ENCODE measurements at places on chromosomes 1 and 21.
A peak's percentile ranks its signal among the peaks of the same experiment; 100 is the strongest.

GRCh38 chr1:177847843-177848242 is 122.0 kb downstream of the SEC16B start:
- DNase-seq: no peak

DNA sequence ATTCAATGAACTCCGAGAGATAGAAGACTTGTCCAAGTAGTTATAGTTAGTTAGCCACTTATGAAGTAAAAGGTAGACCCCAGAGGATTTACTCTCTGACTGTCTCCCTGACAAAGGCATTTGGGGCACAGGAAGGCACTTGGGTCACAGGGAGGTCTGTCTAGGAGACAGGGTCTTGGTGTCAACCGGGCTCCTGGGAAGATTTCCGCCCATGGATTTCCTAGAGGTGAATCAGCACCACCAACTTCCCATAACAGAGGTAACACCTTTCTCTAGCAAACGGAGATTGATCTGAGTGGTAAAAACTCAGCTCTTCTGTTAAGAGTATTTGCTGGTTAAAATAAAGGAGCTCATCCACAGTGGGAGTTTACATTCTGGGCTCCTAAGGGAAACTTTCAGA is 16.4 kb downstream of the CCN1 start:
- no peak for DNase-seq

GRCh38 chr1:154717528-154717924 is 109.5 kb upstream of the ADAR start:
- no peak for DNase-seq

- no peak for DNase-seq
These were observed 130.1 kb upstream of the ERG start for GRCh38 chr21:38628349-38628748.

DNA sequence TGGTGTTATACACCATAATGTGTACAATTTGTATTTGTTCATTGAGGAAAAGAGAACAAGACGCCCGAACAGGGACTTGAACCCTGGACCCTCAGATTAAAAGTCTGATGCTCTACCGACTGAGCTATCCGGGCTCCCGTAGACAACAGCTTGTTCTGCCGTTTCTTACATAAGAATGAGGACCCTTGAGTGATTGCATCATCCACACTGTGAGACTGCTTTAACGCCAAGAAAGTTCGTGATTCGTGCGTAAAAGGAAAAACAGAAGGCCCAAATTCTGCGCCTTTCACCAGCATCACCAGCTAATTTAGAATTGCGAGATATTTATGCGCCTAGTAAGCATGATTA is 9.3 kb upstream of the MDM4 start:
- DNase-seq: peak; percentile 42

DNA sequence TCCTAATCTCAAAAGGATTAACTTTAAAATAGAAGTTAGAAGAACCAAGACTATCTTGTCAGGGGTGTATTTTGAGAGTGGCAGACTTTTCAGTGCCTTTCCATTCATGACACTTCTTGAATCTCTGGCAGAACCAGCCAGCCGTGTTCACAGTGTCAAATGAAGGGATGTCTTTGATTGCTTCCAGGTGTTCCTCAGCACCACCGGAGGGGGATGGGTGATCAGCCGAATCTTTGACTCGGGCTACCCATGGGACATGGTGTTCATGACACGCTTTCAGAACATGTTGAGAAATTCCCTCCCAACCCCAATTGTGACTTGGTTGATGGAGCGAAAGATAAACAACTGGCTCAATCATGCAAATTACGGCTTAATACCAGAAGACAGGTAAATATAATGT is 32.3 kb downstream of the FMO1 start:
- no peak for DNase-seq

- no peak for DNase-seq
These were observed 4.0 kb downstream of the TRIM11 start for GRCh38 chr1:228402641-228403025.

DNA sequence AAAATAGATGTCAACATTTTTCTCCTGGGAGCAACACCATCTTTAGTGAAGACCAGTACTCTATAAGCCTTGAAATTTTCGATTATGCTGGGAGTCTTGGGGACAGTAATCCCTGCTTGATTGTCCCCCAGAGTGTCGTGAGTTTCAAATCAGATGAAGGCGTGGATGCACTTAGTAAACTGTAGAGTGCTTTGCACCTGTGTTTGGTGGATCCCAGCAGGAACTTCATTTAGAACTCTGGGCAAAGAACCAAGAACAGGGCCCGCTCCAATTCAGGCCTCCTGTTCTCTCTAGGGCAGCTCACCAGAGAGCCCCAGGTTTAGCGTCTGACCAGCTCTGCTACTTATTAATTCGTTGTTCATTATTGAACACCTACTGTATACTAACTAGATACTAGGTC is 1.5 kb downstream of the GPX7 start:
- DNase-seq: no peak

DNA sequence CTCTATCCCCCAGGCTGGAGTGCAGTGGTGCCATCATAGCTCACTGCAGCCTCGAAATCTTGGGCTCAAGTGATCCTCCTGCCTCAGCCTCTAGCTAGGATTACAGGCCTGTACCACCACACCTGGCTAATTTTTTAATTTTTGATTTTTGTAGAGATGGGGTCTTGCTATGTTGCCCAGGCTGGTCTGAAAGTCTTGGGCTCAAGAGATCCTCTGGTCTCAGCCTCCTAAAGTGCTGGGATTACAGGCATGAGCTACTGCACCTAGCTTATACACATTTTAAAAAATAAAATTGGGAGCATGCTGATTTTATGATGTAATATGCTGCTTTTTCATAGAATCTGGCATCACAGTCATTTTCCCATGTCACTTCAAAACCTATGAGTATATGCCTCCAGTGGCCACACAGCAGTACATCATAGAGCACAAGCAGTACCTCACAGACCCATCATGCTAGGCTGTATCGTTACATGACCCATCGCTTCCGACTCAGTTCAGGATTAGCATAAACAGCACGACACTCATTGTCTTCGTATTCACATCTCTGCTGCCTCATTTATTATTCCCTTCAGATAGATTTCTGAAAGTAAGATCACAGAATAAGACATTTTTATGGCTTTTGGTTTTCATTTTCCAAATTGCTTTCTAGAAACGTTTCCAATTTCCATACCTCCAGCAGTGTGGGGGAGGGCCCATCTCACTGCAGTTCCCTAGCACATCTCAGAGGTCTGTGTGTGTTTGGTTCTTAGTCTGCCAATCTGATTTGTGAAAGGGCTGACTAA is 35.9 kb upstream of the CCSAP start:
- no peak for DNase-seq

- no peak for DNase-seq
These were observed 24.6 kb upstream of the MAPKAPK2 start for GRCh38 chr1:206660136-206660535.

DNA sequence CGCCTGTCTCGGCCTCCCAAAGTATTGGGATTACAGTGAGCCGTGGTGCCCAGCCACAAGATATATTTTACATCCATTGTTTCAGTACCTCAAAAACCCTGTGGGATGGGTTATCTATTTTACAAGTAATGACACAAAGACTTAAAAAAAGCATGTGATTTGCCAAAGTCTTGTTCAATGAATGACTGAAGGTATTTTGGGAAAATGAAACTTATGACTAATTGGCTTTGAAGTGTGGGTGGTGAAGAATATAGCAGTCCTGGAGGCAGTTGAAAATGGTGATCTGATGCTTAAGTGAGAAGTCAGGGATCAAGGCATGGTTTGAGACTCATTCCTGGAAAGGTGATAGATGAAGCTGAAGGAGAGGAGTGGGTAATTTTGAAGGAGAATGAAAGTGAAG is 3.0 kb downstream of the SWT1 start:
- no peak for DNase-seq

DNA sequence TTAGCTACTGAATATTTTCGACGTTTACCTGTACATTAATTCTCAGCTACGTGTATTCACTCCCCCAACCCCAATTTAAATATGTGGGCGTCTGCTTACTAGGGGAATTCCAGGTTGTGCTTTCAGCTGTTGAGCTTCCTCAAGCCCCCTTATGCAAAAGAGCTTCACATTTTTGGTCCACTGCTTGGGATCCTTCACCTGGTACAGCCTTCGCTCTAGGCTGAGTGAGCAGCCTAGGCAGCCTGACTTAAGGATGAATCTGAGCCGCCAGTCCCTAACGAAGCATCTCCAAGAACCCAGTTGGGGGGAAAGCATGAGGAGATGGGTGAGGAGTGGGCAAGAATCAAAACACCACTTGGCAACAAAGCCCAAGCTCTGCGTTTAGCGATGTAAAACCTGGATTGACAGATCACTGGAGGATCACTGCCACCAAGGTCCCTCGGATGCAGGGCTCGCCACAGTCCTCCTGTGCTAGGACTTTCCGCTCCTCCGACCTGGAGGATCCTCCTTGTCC is 674 bp downstream of the BCL10 start:
- DNase-seq: no peak

- no peak for DNase-seq
These were observed 15.3 kb downstream of the BECN2 start for GRCh38 chr1:241972703-241973369.

DNA sequence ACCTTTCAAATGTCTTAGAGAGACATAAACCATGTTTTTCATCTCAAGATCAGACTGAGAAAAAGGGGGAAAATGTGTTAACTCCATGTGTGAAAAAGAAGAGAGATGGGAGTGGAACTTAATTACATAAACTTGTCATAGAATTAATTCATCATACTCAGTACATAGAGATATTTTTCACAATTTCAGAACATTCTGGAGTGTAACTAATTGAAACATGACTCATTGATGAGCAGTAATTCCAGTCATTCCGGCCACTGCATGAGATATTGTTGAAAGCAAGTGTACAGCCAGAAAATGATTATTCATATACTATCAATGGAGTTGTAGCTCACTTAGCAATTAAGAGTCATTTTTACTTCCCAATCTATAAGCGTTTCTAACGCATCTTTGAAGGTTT is 739.3 kb downstream of the LTN1 start:
- no peak for DNase-seq

- DNase-seq: no peak
These were observed 3.7 kb downstream of the ZBED6 start for GRCh38 chr1:203799157-203799556.

GRCh38 chr1:59556802-59557548 is 257.8 kb upstream of the HOOK1 start:
- DNase-seq: no peak

- no peak for DNase-seq
These were observed 34.9 kb downstream of the VANGL1 start for GRCh38 chr1:115676498-115677181.

DNA sequence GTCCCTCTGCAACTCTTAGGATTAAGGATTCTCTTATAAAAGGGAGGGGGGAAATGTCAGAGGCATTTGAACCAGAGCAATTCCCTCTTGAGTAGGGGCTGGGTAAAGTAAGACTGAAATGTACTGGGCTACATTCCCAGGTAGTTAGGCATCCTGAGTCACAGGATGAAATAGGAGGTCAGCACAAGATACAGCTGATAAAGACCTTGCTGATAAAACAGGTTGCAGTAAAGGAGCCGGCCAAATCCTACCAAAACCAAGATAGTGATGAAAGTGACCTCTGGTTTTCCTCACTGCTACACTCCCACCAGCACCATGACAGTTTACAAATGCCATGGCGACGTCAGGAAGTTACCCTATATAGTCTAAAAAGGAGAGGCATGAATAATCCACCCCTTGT is 14.3 kb upstream of the COX20 start:
- no peak for DNase-seq

GRCh38 chr1:160806784-160807183 is 10.8 kb downstream of the LY9 start:
- DNase-seq: no peak

DNA sequence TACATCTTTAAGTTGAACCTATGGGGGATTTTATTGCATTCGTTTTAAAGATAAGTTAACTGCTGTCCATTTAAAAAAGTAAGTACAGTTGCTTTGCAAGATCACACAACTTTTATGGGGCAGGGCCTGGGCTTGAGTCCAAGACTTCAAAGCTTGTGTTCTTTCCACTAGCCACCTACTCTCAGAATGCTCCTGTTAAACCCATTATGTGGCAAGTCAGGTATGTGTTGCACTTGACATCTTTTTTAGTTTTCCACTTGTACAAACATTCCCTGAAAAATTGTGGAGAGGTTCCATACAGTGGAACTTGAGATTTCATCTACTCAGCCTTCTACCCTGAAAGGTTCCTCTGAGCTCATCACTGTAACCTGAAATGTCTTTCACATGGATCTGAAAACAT is 235.5 kb upstream of the SGIP1 start:
- DNase-seq: no peak

DNA sequence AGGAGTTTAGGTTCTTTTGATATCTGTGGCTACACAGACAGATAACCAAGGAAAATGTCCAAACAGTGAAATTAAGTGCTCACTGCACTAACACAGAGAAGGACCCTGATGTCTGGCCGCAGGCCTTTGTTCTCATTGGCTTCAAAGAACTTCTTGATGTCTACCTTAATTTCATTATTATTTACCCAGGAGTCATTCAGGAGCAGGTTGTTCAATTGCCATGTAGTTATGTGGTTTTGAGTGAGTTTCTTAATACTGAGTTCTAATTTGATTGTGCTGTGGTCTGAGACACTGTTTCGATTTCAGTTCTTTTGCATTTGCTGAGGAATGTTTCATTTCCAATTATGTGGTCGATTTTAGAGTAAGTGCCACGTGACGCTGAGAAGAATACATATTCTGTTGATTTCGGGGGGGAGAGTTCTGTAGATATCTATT is 15.2 kb upstream of the LGALS8 start:
- DNase-seq: no peak

DNA sequence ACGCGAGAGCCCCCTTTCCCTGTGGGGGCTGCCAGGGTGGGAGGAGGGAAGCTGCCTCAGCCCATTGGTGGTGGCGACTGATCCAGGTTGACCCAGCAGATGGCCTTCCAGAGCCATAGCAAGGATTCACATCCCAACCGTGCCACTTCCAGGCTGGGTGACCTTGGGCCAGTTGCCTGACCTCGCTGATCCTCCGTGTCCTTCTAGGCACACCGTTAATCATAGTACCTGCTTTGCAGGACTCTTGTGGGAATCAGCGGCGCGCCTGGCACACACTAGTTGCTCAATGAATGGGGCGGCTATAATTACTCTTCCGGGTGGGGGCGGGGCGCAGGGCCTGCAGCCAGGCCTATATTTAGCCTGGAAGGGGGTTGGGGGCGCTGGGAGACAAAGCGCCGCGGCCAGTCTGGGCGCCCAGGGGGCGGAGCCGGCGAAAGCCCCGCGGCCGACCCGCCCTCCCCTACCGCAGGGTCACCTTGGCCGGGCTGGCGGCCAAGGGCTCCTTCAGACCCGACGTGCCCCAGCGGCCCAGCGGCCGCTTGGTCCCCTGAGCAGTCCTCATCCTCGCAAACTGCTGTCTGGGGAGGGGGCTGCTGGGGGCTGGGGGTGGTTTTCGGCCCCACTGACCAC is 5.1 kb downstream of the HSPB7 start:
- peak; percentile 93 for DNase-seq

GRCh38 chr1:55333461-55333860 is 118.3 kb upstream of the USP24 start:
- DNase-seq: no peak

GRCh38 chr1:223508796-223509195 is 115.6 kb downstream of the CCDC185 start:
- DNase-seq: no peak

DNA sequence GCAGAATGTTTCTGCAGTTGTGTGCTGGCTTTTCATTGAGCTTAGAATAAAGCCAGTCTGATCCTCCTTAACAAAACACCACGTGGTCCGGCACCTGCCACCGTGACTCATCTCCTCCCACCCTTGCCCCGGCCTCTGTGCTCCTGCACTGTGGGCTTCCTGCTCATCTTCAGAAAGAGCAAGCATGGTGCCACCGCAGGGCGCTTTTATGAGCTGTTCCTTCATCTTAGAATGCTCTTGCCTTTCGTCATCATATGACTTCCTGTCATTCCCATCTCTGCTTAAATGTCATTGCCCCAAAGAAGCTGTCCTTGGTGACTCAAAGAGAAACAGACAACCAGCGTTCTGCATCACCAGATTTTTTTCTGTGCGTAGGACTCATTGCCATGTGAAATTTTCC is 117.8 kb downstream of the HHAT start:
- DNase-seq: no peak

Data from ascending aorta (tissue), 2 donors.